ENCODE measurements at places on chromosomes 5 and 9. TPM values are rescaled to one million over a fixed set of nuclear protein-coding genes. Genes with fewer than 3 reads are reported as not detected.

DNA sequence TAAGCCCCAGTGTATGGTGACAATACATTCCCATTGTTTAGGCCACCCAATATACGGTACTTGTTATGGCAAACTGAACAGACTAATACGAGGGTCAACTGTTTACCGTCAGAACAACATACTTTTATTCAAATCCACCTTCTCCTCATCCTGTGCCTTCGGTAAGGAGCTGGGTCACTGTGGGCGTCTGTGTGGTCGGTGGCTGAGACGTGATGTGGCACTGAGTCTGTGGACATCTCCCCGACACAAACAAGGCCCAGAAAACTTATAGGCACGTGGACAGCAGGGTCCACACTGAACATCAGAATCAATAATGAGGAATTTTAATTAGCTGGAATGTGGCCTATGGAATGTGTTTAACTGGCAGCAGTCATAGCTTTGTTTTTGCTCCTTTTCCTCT, 154.3 kb upstream of the IRX2 start:
- ATAC-seq = no peak

Gene SLC45A2
- total RNA-seq = not detected

GRCh38 chr5:128287740-128288139, 204.2 kb downstream of the SLC12A2 start:
- ATAC-seq = no peak

DNA sequence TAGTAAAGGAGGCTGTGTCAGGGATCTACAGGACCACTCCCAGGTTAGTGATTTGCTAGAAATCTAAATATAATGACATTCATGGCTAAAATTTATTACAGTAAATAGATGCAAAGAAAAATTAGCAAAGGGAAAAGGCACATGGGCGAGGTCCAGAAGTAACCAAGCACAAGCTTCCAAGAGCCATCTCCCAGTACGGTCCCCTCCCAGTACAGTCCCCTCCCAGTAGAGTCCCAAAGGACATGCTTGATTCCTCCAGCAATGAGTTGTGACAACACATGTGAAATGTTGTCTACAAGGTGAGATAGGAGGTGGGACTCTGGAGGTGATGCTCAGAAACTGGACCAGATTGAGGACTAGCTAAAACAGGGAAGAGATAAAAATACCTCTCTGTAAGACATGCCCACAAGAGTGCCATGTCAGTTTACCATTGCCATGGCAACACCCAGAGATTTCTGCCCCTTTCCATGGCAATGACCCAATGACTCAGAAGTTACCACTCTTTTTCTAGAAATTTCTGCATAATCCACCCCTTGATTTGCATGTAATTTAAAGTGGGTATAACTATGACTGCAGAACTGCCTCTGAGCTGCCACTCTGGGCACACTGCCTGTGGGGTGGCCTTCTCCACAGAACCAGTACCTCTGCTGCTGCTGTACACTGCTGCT, 27.9 kb upstream of the CEMIP2 start:
- ATAC-seq = peak; percentile 68

Gene PCDHGB1
- not detected for total RNA-seq

Gene GABRA6
- total RNA-seq = not detected

DNA sequence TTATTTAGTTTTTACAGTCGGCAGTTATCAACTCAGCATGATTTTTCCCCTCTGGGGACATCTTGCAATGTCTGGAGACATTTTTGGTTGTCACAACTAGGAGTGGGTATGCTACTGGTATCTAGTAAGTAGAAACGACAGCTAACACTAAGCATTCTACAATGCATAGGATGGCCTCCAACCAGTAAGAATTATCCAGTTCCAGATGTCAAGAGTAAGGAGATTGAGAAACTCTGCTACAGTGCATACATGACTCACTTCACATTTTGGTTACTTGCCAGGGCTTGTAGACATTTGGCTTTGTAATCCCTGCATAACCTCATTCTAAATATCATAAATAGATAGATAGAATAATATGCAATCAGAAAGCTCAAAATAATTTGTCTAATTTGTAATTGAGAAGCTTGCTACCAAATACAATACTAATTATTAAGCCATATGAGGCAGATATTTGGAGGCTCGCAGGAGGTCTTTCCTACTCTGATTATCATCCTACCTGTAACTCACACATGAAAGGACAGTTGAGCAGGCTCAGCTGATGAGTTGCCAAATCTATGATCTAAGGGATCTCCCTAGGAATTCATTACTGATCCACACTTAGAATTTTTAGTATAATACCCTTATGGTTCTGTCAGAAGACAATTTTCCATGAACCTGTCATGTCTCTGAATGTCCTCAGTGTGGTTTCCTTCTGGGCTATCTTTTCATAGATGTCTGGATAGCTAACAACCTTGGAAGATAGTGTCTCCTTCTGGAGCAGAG, 346.9 kb upstream of the TLE4 start:
- ATAC-seq = no peak

GRCh38 chr9:30349526-30350513, 2034.6 kb upstream of the ACO1 start:
- no peak for ATAC-seq

Gene FAM221B
- total RNA-seq = not detected

Gene HSPA4
- 190 TPM for total RNA-seq

- no peak for ATAC-seq
Observed at GRCh38 chr9:90290716-90291485, 351.7 kb downstream of the DIRAS2 start.

Gene PAPPA
- 0.26 TPM for total RNA-seq

DNA sequence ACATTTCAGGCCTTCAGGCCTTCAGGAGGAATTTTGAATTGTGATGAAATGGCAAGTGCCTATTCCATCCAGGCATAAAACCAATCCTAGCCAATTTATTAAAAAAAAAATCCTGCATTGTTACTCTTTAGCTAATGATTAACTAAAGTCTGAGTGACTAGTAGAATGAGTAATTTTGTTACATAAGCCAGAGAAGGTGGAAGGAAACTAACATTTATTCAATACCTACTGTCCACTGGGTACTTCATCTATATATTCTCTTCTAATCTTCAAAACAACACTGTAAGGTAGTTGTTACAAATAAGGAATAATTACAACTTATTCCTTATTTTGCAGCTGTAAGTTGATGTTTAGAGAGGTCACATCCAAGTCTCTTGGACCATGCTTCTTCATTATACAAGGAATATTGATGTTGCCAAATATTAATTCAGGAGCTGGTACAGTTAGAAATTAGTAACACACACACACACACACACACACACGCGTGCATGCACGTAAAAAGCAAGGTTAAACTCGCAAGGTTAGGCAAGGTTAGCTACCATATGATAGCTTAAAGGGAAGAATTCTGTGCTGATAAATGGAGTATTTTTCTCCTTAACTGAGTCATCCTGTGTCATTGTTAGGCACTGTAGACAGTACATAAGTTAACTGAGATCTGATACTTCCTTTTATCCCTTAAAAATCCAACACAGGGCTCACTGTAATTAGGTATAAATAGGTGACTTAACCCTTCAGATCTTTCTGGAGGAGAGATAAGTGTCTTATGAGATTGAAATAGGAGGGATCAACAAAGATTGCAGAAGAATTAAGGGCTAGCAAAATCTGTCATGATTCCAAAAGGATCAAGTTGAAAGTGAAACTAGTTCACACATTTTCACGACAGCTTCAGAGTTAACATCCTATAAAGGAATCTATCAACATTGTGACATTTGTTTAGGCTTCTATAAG, 596.9 kb downstream of the PDE4D start:
- no peak for ATAC-seq

Gene SHOC1
- total RNA-seq = not detected

Gene ADAMTS13
- total RNA-seq = 3.9 TPM

DNA sequence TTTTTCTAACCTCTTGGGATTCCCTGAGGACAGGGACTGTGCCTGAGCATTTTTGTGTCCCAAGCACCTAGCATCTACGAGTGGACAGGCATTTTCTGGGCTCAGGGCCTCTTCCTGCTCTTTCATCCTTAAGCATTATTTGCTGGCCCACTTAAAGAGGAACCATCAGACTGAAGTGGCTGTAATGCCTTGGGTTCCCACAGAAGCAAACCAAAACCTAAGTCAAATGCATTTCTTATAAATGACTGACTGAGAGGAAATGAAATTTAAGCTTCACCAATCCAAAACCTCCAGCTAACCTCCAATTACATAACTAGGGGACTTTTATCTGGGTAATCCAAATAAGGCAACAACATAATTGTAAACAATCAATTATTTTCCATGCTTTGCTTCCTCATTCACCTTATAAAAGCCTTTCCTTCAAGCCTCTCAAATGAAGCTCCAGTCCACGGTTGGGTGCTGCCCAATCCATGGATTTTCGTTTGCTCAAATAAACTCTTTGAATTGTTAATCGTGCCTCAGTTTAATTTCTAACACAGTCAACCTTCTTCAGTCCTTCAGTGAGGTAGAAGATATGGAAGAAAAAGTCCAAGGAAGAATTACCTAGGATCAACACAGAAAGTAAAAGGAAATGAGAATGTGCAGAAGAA, 25.3 kb upstream of the SLC31A2 start:
- ATAC-seq = no peak

- no peak for ATAC-seq
Observed at GRCh38 chr9:116741742-116742141, 54.6 kb downstream of the TRIM32 start.

DNA sequence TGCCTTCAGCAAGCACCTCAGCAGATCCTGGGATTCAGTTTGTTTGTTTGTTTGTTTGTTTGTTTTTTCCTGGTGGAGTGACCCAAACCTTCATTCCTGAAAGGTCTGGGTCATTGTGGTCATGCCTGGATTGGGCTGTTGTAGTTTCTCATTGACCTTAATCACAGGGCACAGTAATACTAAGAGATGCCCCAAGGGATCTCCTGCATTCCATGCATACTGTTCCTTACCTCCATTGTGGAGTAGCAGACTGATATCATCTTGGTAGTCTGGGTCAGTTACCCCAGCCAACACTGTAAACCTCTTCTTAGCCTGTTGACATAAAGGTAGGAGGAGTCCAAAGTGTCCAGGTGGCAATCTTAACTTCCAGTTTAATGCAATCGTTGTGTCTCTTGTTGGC, 1466.7 kb upstream of the CDH9 start:
- no peak for ATAC-seq

Gene IRX2
- total RNA-seq = not detected

Gene KLF4
- 0.48 TPM for total RNA-seq

GRCh38 chr5:180216646-180217171, 7.7 kb upstream of the RASGEF1C start:
- ATAC-seq = no peak

Gene SPATA31C1
- 0.08 TPM for total RNA-seq

GRCh38 chr9:2317591-2317990, 302.4 kb downstream of the SMARCA2 start:
- no peak for ATAC-seq

Gene DNM1
- total RNA-seq = 9.2 TPM

- ATAC-seq = no peak
Observed at GRCh38 chr5:135176991-135177390, 143.0 kb upstream of the PITX1 start.

Gene NME5
- not detected for total RNA-seq

DNA sequence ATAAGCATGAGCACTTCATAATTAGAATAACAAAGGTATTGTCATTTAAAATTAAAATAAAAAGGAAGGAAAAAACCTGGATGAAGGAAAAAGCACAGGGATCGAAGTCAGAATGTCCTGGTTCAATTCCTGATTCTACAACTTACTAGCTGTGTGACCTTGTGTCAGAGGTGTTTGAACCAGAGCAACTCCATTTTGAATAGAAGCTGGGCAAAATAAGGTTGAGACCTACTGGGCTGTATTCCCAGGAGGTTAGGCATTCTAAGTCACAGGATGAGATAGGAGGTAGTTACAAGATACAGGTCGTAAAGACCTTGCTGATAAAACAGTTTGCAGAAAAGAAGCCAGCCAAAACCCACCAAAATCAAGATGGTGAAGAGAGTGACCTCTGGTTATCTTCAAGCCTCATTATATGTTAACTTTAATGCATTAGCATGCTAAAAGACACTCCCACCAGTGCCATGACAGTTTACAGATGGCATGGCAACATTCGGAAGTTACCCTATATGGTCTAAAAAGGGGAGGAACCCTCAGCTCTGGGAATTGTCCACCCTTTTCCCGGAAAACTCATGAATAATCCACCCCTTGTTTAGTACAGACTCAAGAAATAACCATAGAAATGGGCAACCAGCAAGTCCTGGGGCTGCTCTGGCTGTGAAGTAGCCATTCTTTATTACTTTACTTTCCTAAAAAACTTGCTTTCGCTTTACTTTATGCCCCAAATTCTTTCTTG, 412.7 kb downstream of the PIK3R1 start:
- no peak for ATAC-seq

DNA sequence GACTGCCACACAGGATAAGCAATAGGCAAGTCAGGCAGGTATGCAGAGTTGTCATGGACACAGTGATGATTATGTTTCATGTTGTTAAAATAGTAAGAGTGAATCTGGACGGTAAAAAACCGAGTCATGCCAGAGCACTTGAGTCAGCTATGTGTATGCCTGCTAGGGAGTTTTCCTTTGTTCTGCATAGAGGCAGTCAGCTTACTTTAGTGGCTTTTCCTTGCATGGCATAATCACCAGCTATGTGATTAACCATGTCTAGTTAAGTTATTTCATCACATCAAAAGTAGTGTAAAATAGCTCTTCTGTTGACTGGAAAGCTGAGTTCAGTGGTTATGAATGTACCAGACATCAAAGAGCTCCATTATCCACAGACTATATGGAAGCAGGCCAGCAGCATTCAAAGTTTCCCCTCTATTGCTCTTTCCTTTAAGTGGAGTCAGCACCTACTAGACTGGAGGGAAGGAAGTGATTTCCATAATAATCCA, 989.8 kb downstream of the TLE1 start:
- no peak for ATAC-seq

- ATAC-seq = no peak
Observed at GRCh38 chr5:29023541-29023940, 1985.2 kb upstream of the CDH9 start.

Gene SPATA31A7
- not detected for total RNA-seq

- peak; percentile 26 for ATAC-seq
Observed at GRCh38 chr5:96439477-96440184, 6.6 kb upstream of the PCSK1 start.

DNA sequence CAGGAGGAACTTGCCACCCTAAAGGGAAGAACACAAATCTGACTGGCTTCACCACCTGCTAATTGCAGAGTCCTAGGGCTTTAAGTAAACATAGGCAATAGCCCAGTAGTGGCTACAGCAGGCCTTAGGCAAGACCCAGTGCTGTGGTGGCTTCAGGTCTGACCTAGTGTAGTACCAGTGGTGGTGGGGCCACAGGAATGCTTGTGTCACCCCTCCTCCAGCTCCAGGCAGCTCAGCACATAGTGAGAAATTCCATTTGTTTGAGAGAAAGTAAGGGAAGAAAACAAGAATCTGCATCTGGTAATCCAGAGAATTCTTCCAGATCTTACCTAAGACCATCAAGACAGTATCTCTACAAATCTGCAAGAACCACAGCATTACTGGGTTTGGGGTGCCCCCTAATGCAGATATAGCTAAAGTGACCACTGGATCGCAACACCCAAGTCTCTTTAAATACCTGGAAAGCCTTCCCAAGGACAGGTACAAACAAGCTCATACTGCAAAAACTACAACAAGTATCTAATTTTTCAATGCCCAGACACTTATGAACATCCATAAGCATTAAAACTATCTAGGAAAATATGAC, 102.6 kb upstream of the TRPM3 start:
- ATAC-seq = no peak

Gene IFNA2
- not detected for total RNA-seq

Gene NSG2
- not detected for total RNA-seq

Gene SLC6A18
- total RNA-seq = not detected

Gene PHF24
- total RNA-seq = not detected

Gene ZNF454
- not detected for total RNA-seq

GRCh38 chr5:149271716-149272563, at the start of gene AFAP1L1:
AFAP1L1 (plus strand) TSS chr5:149271859; CDS start chr5:149271969, 110 bp downstream.
- ATAC-seq = peak; percentile 43

Gene FRMD3
- 0.17 TPM for total RNA-seq
